Lower lobe of right lung (tissue), 2 donors: ENCODE measurements at places on chromosomes 5 and 9.

DNA sequence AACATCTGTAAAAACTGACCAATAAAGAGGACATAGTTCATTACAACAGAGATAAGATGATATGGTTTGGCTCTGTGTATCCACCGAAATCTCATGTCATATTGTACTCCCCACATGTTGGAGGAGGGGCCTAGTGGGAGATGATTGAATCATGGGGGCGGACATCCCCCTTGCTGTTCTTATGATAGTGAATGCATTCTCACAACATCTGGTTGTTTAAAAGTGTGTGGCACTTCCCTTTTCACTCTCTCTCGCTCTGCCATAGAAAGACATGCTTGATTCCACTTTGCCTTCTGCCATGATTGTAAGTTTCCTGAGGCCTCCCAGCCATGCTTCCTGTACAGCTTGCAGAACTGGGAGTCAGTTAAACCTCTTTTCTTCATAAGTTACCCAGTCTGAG, 292.8 kb downstream of the SLF1 start:
- DNase-seq = no peak

DNA sequence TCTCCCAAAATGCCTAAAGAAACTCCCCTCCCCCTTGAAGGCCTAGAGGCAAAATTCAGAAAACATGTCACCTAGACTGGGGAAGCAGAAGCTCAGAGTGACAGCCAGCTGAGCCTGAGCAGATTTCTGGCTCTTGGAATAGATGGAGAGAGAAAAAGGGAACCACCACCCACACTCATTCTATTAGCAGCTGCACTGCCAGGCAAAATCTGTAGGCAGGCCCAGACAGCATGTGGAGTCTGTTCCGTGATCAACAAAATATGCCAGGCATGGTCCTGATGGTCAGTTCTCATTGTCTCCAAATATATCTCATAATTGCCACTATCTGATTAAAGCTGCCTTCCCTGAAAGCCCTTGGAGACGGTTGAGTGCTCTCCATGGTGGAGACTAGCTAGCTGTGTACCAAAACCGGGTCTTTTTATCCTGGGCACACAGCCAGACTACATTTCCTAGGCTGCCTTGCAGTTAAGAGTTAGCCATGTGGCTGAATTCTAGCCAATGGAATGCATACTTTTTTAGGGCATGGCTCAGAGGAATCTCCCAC, 131.7 kb upstream of the GPR151 start:
- DNase-seq = no peak

DNA sequence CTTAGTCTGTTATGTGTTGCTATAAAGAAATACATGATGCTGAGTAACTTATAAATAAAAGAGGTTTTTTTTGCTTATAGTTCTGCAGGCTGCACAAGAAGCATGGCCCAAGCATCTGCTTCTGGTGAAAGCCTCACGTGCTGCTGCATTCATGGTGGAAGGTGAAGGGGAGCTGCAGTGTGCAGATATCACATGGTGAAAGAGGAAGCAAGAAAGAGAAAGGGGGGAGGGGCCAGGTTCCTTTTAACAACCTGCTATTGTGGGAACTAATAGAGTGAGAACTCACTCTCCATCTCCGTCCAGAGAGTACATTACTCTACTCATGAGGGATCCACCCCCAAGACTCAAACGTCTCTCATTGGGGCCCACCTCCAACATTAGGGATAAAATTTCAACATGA, 12.5 kb upstream of the PARP8 start:
- DNase-seq = no peak

GRCh38 chr9:125890826-125891225, 143.7 kb downstream of the PBX3 start:
- DNase-seq = no peak
